GF-D8 (cell line): ENCODE measurements at places on chromosomes 1 and 21.

DNA sequence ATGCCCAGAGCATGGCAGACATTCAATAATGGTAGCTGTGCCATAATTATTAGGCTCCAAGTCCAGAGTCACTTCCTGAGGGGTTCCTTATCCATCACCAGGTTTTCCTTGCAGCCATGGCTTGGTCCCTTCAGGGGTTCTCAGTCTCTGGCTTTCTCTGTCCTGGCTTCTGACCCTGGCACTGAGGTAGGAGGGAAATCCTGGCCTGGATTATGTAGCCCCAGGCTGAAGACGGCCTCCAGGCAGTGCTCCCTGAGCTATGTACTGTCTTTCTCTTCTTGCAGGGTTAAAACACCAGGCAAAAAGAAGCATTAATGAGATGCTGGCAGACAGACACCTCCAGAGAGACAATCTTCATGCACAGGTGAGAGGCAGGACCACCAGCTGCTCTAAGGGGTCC is 9.5 kb upstream of the PADI3 start:
- DNase-seq: peak; percentile 13

GRCh38 chr1:151897991-151898431 is 11.3 kb downstream of the THEM4 start:
- no peak for DNase-seq

- no peak for DNase-seq
These were observed 18.0 kb downstream of the CD247 start for GRCh38 chr1:167500283-167500860.

DNA sequence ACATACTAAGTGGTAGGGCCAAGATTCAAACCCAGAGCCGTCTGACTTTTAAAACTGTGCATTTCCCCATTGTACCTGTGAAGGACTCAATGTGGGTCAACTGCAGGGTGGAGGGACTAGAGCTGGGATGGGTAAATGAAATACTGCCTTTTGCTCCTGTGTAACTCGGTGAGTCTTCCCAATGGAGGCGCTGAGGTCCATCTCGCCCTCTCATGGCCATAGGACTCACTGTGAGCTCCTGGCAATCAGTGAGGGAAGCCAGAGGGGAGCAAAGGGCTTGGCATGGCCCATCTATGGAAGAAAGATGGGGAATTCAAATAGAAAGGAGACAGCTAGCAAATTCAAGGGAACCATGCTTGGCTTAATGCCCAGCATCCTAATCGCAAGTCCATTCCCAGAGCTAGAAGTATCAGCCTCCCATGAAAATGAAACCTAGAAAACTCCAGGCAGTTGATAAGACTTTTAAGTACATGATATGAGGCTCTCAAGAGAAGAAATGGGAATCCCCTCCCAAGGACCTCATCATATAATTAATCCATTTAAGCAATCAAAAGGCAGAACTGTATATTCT is 25.4 kb upstream of the CGN start:
- DNase-seq: no peak

DNA sequence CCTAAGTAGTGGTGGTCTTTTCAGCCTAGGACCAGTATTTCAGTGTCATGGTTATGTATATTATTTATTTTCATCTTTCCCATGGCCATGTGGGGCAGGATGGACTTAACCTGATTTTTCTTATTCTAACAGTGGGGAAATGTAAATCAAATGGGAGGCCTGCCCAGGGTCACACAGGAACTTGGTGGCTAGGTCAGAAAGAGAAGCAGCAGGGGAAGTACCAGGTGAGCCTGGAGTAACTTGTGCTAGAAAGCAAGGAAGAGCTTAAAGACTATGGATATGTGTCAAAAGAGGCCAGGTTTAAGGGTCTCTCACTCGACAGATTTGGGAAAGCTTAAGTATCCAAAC is 936 bp downstream of the ZFP69B start:
- no peak for DNase-seq
